ENCODE measurements at places on chromosomes 2 and 18. TPM values are rescaled to one million over a fixed set of nuclear protein-coding genes. Genes with fewer than 3 reads are reported as not detected.

The CAPN13 gene
- total RNA-seq: not detected

GRCh38 chr2:71190656-71191569 is 36.0 kb downstream of the PAIP2B start:
- H3K27me3 ChIP-seq: no peaks in the 10 kb centered on the region
- DNase-seq: no peak
- peaks cover 44% of the 10 kb centered on the region for H3K36me3 ChIP-seq
- H3K4me3 ChIP-seq: no peak overlapping the region
- peaks cover 6% of the 10 kb centered on the region for H3K4me1 ChIP-seq

DNA sequence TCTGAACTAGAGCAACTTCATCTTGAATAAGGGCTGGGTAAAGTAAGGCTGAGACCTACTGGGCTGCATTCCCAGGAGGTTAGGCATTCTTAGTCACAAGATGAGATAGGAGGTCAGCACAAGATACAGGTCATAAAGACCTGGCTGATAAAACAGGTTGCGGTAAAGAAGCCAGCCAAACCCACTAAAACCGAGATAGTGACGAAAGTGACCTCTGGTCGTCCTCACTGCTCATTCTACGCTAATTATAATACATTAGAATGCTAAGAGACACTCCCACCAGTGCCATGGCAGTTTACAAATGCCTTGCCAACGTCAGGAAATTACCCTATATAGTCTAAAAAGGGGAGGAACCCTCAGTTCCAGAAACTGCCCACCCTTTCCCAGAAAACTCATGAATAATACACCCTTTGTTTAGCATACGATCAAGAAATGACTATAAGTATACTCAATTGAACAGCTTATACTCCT is 109.1 kb downstream of the FIGN start:
- no peak overlapping the region for H3K4me3 ChIP-seq
- DNase-seq: no peak
- peak overlapping the region; percentile 47 for H3K27ac ChIP-seq
- H3K36me3 ChIP-seq: no peaks in the 10 kb centered on the region

The FSHR gene
- not detected for total RNA-seq

The RGPD4 gene
- total RNA-seq: not detected

GRCh38 chr2:57880967-57881366 is 165.6 kb upstream of the VRK2 start:
- H3K4me3 ChIP-seq: no peak overlapping the region
- no peak overlapping the region for H3K27ac ChIP-seq

GRCh38 chr18:9700261-9700796 is 7.8 kb upstream of the RAB31 start:
- no peak overlapping the region for H3K4me3 ChIP-seq
- H3K27me3 ChIP-seq: no peaks in the 10 kb centered on the region
- H3K36me3 ChIP-seq: no peaks in the 10 kb centered on the region
- DNase-seq: no peak
- no peak overlapping the region for H3K27ac ChIP-seq

GRCh38 chr2:10527585-10527984 is 79.5 kb upstream of the ODC1 start:
- no peak overlapping the region for H3K27ac ChIP-seq
- no peak overlapping the region for H3K4me3 ChIP-seq
- no peaks in the 10 kb centered on the region for H3K27me3 ChIP-seq
- H3K4me1 ChIP-seq: no peaks in the 10 kb centered on the region
- H3K36me3 ChIP-seq: no peaks in the 10 kb centered on the region
- DNase-seq: no peak

- H3K36me3 ChIP-seq: no peaks in the 10 kb centered on the region
- no peak overlapping the region for H3K4me3 ChIP-seq
- no peak overlapping the region for H3K27ac ChIP-seq
- H3K4me1 ChIP-seq: peaks cover 20% of the 10 kb centered on the region
Observed at GRCh38 chr2:63817382-63817781, 24.3 kb upstream of the UGP2 start.

GRCh38 chr2:133422931-133423351 is 145.3 kb downstream of the NCKAP5 start:
- no peaks in the 10 kb centered on the region for H3K36me3 ChIP-seq
- no peak overlapping the region for H3K27ac ChIP-seq
- no peaks in the 10 kb centered on the region for H3K27me3 ChIP-seq
- H3K4me1 ChIP-seq: peaks cover 22% of the 10 kb centered on the region
- DNase-seq: no peak

The AUP1 gene
- 46.9 TPM for total RNA-seq

The TNFAIP6 gene
- total RNA-seq: 2.9 TPM

DNA sequence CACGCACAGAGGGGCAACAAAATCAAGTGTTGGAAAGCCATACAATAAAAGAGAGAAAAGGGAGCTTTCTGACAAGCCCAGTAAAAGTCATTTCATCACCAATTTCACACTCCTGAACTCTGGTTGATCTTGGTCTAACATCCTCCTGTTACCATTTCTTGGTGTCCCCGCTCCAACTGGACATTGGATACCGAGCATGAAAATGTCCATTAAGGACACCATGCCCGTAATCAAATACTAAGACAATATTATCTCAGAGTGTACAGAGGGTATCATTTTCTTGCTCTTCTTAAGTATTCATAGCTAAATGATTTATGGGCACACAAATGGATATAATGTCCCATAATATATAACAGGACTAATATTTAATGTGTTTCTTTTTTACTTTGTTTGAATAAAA is 218.9 kb downstream of the EPHA4 start:
- no peaks in the 10 kb centered on the region for H3K4me1 ChIP-seq
- no peaks in the 10 kb centered on the region for H3K36me3 ChIP-seq
- H3K27ac ChIP-seq: no peak overlapping the region
- H3K27me3 ChIP-seq: no peaks in the 10 kb centered on the region
- DNase-seq: no peak
- H3K4me3 ChIP-seq: no peak overlapping the region

The ALPP gene
- total RNA-seq: not detected

DNA sequence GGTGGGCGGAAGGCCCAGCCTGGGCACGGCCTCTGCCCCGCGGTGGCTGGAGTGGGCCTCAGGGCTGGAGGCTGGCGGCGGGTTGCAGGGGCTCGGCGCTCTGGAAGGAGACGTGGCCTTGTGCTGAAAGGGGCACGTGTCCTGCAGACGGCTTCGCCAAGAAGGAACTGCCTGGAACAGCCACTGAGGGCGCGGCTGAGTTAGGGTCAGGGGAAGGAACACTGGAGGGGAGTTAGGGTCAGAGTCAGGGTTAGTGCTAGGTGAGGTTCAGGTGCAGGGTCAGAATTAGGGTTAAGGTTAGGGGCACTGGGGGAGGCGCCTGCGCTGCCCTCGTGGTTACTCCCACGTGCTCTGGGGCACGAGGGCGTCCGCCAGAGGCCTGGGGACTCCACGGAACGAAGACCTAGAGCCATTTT is 933 bp upstream of the ADNP2 start:
- H3K27ac ChIP-seq: peak overlapping the region; percentile 90
- H3K27me3 ChIP-seq: no peaks in the 10 kb centered on the region
- no peaks in the 10 kb centered on the region for H3K36me3 ChIP-seq
- no peak for DNase-seq
- H3K4me3 ChIP-seq: no peak overlapping the region
- peaks cover 37% of the 10 kb centered on the region for H3K4me1 ChIP-seq

GRCh38 chr2:217107480-217107879 is 247.6 kb upstream of the TNP1 start:
- no peaks in the 10 kb centered on the region for H3K36me3 ChIP-seq
- H3K27me3 ChIP-seq: no peaks in the 10 kb centered on the region
- no peak overlapping the region for H3K4me3 ChIP-seq
- no peak for DNase-seq

DNA sequence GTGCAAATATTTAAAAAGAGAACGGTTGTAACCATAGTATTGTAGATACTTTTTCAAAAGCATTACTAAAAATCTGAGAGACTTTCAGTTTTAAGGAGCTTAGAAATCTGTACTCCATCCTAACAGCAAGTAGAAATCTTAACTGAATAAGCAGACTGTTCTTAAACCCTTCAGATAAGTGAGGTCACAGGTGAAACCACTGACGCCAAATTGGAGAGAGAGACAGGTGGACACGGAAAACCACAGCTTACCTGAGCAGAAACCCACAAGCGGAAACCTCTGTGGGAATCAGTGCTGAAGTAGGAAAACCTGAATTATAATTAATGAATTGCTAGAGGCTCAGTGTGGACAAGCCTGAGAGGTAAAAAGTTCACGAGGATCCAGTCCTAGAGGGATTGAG is 959.4 kb upstream of the CELF4 start:
- no peaks in the 10 kb centered on the region for H3K27me3 ChIP-seq
- no peak overlapping the region for H3K4me3 ChIP-seq
- no peaks in the 10 kb centered on the region for H3K4me1 ChIP-seq
- no peak overlapping the region for H3K27ac ChIP-seq
- DNase-seq: no peak
- H3K36me3 ChIP-seq: no peaks in the 10 kb centered on the region

- H3K36me3 ChIP-seq: no peaks in the 10 kb centered on the region
- no peak for DNase-seq
- peaks cover 7% of the 10 kb centered on the region for H3K4me1 ChIP-seq
- no peak overlapping the region for H3K27ac ChIP-seq
- no peaks in the 10 kb centered on the region for H3K27me3 ChIP-seq
Observed at GRCh38 chr2:96340493-96341414, 5.2 kb downstream of the NCAPH start.

DNA sequence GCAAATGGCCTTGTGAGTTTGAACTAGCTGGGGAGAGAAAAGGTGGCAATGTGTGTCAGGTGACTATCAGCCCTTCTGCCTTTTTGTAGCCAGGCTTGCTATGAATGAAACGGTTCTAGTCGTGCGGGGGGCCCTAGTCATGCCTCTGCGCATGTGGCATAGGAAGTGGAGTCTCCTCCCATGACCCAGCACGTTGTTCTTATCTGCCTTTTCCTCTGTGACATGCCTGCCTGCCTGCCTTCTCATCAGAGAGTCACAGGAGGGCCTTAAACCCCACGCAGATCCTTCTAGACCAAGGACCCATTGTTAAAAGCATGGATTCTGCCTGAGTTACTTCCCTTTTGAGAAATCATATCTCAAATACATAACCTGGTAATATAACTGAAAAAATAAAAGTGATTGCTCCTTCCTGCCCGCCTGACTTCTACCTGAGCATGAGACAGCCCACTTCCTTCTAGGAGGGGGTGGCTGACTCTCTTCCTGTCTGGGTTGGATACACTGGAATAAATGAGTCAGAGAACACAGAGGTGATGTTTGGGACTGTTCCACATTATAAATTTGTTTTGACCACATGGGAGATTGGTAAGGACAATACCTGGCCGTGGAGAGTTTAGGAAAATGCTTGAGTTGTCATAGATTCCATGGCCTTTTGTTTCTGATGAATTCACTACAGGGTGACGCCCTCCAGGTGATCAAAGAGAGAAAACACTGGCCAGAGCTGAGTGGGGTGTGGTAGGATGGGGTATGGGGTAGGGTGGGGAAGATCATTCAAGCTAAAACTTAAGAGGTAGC is 49.8 kb downstream of the FBLN7 start:
- DNase-seq: no peak
- H3K27ac ChIP-seq: no peak overlapping the region
- no peaks in the 10 kb centered on the region for H3K36me3 ChIP-seq
- peaks cover 4% of the 10 kb centered on the region for H3K27me3 ChIP-seq
- no peaks in the 10 kb centered on the region for H3K4me1 ChIP-seq

The NAT8 gene
- not detected for total RNA-seq

DNA sequence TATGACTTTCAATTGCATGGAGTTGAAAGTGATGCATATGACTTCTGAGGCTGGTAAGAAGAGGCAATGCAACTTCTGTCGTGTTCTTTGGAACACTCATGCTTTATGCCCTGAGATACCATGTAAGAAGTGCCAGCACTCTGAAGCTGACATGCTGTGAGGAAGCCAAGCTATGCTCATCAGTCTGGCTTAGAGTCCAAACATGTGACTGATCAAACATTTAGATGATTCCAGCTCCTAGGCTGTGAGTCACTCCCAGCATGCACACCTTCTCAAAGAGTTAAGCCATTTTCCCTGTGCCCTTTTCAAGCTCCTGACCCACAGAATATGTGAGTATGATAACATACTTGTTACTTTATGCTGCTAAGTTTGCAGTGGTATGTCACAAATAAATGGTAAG is 15.8 kb upstream of the VRK2 start:
- no peak overlapping the region for H3K27ac ChIP-seq
- no peaks in the 10 kb centered on the region for H3K36me3 ChIP-seq
- no peak for DNase-seq
- no peak overlapping the region for H3K4me3 ChIP-seq
